ENCODE measurements at places on chromosomes 5 and 9.

- no peak for DNase-seq
Measured at GRCh38 chr5:106910486-106910885, 760.3 kb downstream of the EFNA5 start.

- no peak for DNase-seq
Measured at GRCh38 chr5:57700072-57700471, 217.5 kb upstream of the ACTBL2 start.

- no peak for DNase-seq
Measured at GRCh38 chr5:61467766-61468482, 135.9 kb downstream of the ZSWIM6 start.

- DNase-seq, result no peak
Measured at GRCh38 chr9:99905833-99906402, 536 bp upstream of the STX17 start.

- no peak for DNase-seq
Measured at GRCh38 chr5:6659941-6660684, 26.9 kb downstream of the SRD5A1 start.

DNA sequence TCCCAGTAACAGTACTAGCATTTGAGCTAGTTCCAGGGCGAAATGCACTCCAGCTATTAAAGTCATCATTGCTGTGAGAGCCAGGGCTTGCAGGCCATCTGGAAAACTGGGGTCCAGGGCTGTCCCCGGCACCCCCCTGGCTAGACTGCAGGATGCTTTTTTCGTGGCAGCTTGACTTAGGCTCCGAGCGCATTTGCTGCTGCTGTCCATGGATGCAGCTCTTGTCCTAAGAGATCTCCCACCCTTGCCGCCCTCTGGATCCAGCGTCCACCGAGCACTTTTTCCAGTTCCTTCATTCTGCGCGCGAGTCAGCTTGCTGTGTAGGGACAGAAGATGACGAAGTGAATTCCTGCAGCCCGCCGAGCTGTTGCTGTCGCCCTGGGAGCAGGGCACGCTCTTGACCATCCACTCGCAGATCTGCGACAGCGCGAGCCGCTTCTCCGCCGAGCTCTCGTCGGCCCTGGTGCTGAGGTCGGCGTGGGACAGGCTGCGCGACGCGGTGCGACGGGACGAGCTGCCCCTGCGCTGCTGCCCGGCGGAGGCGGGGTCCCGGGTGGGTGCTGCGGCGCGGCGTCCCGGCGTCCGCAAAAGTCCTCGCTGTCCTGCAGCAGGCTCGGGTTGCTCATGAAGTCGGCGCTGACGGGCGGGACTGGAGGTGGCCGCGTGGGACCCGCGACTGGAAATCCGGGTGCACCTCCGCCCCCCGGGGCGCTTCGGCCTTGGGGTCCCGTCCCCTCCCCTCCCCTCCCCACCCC lies 30.7 kb downstream of the OR2V1 start:
- no peak for DNase-seq

DNA sequence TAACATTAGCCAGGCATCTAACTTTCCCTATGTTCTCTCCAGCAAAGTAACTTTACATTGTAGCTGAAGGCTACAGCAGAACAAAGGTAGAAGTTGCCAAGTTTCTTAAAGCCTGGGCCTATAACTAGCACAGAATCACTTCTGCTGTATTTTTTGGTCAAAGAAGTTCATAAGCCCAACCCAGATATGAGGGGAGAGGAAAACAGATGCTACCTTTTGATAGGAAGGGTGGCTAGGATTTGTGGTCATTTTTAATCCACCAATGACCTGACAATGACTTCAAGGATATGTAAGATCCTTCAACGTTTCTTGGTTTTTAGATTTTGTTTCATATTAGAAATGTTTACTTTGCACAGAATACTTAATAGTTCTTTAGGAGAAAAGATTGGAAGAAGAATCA lies 64.2 kb upstream of the RANBP3L start:
- DNase-seq, result no peak

- peak; percentile 41 for DNase-seq
Measured at GRCh38 chr5:134136771-134137170, 22.3 kb downstream of the TCF7 start.

- no peak for DNase-seq
Measured at GRCh38 chr9:129868872-129869486, 33.7 kb downstream of the USP20 start.

DNA sequence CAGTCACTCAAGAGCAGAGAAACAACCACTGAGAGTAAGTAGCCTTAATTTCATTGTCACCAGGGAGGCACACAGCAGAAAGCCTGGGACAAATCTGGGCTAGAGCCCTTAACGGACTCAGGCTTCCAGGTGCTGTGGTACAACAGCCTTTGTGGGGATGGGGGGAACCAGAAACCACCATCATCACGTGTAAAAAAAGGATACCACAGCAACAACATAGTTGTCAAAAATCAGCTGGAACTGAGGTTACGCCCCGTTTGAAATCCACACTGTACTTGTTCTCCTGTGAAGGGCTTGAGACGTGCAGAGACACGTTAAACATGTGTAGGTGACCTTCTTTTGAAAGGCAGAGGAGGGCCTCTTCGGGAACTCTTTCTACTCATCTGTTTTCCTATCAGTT lies 16.6 kb upstream of the PLPP1 start:
- no peak for DNase-seq

GRCh38 chr5:102933721-102934459 lies 178.8 kb downstream of the PAM start:
- DNase-seq, result no peak

- no peak for DNase-seq
Measured at GRCh38 chr5:180173875-180174586, 35.0 kb downstream of the RASGEF1C start.

DNA sequence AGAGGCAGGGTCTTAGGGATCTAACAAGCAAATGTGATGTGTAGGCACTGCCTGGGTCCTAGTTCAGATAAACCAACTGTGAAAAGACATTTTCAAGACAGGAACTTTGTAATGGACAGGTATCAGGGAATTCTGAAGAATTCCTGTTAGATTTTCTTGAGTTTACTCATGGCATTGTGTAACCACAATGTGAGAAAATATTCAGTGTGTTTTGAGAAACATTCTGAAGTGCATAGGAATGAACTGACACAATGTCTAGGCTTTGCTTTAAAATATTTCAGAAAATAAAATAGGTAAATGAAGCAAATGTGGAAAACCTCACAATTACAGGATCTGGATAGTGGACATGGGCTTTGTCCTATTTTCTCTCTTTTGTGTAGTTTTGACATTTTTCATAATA lies 15.2 kb upstream of the AFAP1L1 start:
- DNase-seq, result no peak

DNA sequence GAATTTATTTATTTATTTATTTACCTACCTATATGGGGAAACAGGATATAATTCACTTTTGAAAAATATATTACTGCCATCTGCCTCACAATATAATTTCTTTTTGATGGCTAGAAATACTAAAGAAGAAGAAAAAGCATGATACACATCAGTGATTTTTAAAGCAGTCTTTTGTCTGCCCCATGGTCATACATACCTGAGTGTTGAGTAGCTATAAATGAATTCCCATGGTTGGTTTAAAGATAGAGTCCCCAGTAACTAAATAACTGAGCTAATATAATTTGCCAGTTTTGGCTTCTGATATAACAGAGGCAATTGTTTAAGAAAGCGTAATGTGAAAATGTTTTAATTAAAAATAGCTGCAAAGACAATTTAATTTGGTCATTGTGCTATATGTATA lies 447.8 kb downstream of the PDE4D start:
- no peak for DNase-seq

- DNase-seq, result no peak
Measured at GRCh38 chr5:135491552-135492318, 39.6 kb upstream of the TIFAB start.

DNA sequence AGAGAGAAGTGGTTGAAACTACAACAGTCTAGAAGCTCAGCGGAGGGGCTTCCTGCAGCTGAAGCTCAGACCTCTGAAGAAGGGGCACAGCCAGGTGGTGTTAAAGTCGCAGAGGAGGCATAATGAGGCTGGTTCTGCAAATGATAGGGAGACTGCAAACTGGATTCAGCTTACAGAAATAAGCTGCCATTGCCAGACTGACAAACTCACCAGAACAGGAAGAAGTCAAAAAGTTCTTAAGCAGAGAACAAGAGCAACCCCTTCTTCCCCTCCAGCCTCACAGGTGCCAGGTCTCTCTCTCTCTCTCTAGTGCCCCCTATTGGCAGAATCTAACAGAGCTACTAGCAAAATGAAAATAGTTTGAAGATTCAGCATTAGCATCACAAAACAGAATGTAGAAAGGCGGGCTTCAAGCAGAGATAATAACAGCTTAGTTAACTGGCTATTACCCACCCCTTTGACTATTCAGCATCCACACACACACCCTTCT lies 76.7 kb downstream of the GRAMD2B start:
- no peak for DNase-seq

Measured in coronary artery (tissue), 2 donors.